Activated CD4-positive, alpha-beta T cell treated with anti-CD3 and anti-CD28 coated beads, Interleukin-10, Interleukin-2, amounts not matched to agents 100 ng/mL and 50 ng/mL, durations not matched to agents 16 hours and 8 hours (primary cell): ENCODE measurements at places on chromosomes 12 and 14.

GRCh38 chr12:123532019-123532418 is 1.5 kb downstream of the RILPL1 start:
- peak; percentile 32 for DNase-seq

DNA sequence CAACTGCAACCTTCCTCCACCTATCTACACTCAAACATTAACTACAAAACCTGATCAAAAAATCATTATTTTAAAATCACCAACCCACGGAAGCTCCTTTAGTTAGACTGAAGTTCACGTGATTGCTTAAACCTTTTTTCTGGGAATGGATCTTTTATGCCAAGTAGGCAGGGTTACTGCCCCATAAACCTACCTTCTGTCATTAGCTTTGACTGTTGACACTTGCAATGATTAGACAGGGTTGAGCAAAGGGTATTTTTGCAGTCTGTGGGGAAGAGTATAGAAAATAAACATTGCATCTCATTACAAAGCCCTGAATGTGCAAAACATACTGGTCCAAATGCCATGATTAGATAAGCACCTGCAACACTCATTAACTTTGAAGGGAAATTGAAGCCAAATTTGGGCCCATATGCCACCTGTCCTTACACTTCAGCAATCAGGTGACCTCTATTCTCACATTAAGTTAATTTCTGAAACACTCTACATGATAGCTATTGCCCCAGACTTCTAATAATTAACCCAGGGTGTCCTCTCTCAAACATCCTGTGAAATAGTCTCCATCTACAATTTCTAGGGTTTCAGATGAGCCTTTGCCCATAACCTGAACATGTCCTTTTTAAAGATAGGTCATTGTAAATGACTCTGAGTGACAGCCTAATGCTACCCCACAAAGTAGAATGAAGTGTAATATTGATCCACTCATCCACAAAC is 156.0 kb upstream of the PLEKHG7 start:
- no peak for DNase-seq

DNA sequence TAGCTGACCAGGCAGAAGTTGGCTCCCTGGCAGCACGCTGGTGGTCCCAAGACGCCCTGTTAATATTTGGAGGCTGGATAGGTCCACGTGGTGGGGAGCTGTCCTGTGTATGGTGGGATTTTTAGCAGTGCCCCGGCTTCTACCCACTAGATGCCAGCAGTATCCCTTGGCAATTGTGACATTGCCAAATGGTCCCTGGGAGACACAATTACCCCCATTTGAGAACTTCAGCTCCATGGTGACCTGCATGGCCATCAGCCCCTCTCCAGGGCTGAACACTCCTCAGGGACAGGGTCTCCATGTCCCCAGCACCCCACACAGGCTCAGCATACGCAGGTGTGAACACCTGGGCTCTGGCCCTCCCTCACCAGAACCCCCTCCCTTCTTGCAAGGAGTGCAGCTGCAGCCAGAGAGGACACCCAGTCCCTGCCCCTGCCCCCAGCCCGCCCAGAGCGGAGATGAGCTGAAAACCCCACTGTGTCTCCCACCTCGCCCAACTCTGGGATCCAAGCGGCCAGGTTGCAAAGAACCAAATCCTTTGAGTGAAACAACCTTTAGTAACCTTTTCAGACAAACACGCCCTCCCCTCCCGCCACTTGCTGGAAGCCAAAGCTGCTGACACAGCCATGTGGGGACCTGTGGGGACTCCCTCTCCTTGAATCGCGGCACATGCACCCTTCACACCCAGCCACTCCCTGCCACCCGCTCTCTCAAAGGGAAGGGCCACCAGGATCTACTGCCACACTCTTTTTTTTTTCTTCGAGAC is 120.4 kb downstream of the CALM1 start:
- no peak for DNase-seq

DNA sequence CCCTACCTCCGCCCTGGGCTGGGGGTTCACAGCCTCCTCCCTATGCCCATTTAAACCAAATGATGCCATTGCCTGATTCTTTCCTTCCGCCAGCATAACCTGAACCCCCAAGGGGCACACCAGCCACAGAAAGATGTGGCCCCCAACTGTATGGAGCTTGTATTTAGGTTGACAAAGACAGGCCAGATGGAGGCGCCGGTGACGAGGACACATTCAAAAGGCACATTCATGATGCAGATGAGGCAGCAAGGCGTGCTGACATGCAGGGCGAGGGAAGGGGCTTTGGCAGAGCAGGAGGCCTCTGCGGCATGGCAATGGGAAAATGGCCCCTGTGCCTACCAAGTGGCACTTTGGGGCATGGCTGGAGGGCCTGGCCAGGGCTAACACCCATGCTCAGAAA is 112.2 kb downstream of the RFLNA start:
- DNase-seq, result no peak

GRCh38 chr12:100967189-100967588 is 172.6 kb downstream of the ANO4 start:
- no peak for DNase-seq

DNA sequence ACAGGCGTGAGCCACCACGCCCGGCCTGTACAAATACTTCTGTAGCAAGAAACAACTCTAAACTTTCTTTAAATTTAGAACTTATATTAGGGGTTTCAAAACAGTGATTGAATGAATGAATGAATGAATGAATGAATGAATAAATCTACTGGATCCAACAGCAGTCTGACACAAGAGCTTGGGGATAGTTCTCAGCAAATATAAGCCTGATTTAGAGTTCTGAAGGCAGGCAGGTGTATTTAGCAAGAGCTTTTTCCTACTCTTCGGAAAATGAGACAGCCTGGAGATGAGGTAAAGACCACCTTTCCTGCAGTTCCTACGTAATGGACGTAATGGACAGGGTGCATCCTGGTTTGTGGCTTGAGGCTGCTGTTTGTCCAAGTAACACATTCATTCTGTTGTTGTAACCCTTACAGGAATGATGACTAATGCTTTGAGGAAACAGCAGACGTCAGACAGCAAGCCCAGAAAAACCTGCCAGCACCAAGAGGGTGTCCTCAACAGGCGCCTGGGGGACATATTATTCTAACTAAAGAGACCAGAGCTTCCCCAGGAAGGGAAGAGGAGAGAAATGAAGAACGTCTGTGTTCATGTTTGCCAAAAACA is 277.4 kb upstream of the SOX5 start:
- peak; percentile 38 for DNase-seq

- DNase-seq, result no peak
Observed at GRCh38 chr14:75794615-75795038, 133.6 kb downstream of the TTLL5 start.

GRCh38 chr14:97143011-97143410 is 345.8 kb downstream of the VRK1 start:
- DNase-seq, result no peak

- no peak for DNase-seq
Observed at GRCh38 chr12:11786638-11787365, 137.3 kb downstream of the ETV6 start.
